ENCODE measurements at places on chromosomes 2 and 18.

DNA sequence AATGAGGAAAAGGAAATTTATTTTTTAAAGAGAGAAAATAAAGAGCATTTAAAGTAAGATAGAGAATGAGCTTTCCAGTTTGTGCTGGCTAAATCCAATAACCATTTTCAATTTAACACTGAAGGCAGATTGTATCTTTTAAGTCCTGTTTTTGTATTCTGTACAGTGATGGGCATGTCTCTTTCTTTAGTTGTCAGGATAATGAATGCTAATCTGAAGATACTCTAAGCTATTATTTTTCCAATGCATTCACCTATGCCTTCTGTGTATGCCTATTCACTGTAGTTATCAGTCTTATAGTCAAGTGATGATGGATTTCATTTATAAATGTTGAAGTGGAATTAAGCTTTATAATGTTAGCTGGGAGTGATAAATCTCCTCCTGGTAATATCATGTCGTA is 101.4 kb downstream of the DYNAP start:
- no peak for DNase-seq

GRCh38 chr18:63730773-63731172 is 28.0 kb downstream of the SERPINB11 start:
- no peak for DNase-seq

- DNase-seq: no peak
Measured at GRCh38 chr2:239596792-239597191, 196.0 kb upstream of the HDAC4 start.

- peak; percentile 48 for DNase-seq
Measured at GRCh38 chr2:20507166-20507692, 60.4 kb downstream of the RHOB start.

GRCh38 chr2:146209842-146210275 is 1635.0 kb upstream of the ACVR2A start:
- DNase-seq: no peak

- DNase-seq: peak; percentile 28
Measured at GRCh38 chr2:85470850-85471800, 52.6 kb downstream of the SH2D6 start.

DNA sequence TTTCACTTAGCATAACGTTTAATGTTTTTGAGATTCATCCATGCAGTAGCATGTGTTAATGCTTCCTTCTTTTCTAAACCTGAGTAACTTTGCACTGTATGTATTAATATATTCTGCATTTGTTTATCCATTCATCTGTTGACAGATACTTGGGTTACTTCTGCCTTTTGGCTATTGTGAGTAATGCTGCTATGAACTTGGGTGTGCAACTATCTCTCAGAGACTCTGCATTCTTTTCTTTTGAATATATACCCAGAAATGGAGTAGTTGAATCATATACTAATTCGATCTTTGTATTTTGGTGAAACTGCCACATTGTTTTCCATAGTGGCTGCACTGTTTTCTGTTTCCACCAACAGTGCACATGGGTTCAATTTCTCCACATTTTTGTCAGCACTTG is 128.3 kb downstream of the SH3BP4 start:
- no peak for DNase-seq

DNA sequence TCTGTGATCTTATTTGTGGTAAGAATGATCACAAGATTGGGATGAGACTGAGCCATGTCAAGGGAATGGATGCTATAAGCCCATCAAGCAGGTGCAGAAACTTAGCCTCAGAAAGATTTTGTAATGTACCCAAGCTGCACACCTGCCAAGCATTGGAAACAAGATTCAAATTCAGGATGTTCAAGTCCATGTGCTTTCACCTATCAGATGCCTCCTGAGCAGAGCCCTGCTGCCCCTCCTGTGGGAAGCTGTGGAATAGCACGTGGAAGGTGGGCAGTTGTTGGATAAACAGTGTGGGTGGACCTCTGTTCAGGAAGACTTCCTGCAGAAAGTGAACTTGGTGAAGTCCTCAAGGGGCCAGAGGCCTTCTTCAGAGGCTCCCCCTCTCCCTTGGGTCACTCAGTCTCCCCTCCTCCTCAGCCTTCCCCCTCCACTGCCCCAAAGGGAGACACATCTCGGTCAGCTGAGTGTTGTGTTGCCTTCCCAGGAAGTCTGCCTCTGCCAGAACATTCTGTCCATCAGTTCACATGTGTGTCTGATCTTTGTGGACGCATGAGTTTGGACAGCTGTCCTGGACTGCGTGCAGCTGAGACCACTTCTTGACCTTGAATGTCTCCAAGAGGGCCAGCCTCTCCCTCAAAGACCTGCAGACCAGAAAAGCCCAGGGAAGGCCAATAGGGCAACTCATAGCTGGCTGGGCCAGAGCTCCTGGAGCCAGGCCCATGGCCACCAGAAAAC is 186.1 kb downstream of the INHBB start:
- DNase-seq: no peak

GRCh38 chr2:76851000-76851399 is 671.2 kb downstream of the LRRTM4 start:
- no peak for DNase-seq

GRCh38 chr2:207149249-207150213 is 16.2 kb downstream of the KLF7 start:
- DNase-seq: no peak

DNA sequence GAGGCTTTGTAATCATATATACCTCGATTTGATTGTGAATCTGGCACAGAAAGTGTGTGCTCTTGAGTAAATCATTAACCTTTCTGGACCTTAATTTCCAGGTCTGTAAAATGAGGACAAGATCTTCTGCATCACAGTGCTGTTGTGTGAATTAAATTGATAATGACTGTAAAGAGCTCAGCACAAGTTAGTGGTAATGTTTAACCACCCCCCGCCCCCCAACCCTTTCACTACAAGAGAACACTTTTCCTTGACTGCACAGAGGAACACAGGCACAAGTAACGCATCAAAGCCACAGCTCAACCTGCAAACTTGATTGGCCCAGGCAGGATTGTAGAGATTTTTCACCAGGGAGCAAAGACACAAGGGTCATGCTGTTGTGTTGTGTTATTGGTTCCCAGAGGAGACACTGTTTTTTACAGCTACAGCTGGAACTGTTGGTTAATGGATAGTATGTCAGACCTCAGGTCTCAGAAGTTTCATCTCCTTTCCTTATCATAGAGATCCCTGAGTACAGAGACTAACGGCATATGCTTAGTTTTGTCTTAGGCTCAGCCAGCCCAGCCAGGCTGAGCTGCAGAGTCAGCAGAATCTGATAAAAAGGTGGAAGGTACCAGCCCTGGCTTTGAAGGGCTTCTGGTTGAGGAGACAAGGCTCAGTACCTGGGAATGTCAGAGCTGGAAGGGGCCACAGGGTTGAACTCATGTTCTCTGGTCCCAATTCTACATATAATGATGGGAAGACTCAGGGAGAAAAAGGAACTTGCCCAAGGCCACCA is 10.6 kb downstream of the SETBP1 start:
- DNase-seq: no peak

DNA sequence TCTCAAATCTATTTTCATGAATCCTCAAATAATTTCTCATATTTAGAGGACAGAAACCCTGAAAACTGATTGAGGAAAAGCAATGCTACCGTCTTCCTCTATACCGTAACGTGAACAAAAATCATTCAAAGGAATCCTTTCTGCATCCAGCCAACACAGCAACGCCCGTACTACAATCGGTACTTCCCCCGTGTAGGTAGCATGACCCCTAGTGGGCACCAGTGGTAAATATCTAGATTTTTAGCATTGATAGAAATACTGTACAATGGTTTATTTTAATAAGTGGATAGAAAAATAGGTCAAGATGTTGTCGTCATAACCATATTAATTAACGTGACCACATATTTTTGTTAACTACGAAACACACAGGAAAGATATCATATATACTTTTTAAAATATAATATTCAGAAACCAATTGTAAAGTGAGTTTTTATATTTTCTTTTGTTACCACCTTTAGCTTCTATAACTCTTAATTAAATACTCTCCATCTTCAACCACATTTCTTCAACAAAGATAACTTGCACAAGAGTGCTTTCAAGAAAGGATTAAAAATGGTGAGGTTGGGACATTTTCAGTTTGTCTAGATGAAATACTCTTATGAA is 194.1 kb downstream of the SS18 start:
- peak; percentile 42 for DNase-seq

DNA sequence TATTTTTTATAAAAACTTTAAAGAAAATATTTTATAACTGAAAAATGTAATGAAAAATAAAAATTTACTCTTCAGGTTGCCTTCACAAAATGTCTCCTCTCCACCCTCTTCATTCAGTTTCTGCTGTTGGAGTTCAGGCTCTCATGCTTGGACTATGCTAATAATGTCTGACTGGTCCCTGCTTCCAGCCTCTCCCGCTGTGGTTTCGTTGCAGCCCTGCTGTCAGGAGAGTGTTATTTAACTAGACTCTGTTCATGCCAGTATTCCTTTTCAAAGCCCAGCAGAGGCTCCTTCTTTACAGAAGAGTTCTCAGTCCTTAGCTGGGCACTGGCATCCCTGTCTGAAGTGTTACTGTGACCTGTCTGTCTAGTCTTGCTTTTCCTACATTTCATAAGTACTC is 40.4 kb downstream of the CLIP4 start:
- no peak for DNase-seq

- DNase-seq: no peak
Measured at GRCh38 chr18:62033207-62033606, 140.4 kb upstream of the RNF152 start.

DNA sequence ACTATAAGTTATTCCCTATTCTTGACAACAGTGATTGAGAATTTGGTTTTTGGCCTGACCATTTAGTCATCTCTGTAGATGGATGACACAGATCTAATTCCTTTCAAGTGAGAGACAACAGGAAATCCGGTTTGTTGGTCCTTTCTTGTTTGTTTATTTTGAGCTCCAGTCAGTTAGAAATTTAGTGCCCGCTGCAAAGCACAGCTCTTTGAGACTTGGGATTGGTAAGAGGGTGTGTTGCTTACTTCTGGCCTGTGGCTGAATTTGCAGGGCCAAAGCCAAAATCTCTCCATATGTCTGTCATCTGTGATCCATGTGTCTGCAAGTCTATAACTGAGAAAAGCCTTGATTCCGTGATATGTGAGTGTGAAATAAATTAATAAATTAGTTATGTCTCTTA is 74.3 kb downstream of the BIN1 start:
- no peak for DNase-seq

DNA sequence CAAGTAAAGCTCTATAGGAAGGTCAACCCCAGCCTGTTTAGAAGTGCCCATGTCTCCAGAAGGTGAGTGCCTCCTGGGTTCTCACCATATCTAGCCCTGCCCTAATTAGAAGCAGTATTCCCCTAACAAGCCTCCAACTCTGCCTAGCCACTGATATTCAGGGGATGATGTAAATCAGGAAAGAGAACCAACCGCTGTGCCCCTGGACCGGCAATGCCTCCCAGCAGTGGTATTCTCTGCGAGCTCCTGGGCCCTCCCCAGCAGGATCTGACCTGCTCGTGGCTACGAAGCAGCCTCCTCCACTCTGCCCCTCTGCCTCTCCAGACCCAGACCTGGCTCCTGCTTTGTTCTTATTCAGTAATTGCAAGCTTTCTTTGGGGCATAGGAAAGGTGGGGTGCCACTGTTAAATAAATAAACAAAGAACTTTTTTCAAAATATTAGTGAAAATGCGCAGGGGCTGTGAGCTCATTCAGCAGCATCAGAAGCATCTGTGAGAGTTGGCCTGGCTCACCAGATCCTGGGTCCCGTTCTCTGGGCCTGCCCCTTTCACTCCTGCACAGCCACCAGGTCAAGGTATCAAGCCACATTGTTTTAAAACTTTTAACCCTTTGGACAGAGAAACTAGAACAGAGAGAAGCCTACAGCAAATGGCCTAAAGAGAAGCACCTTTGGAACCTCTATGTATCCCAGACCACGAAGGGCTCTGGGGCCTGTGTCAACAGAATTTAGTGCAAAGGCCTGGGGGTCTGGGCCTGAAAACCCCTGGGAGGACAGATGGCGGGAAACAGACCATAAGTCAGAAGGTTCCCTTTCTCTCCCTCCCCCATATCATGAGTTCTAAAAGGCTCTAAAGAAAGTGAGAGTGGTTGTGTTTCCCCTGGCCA is 11.9 kb downstream of the MREG start:
- DNase-seq: no peak

All from hepatic stellate cell (primary cell).